NCI-H187 (cell line): ENCODE measurements at places on chromosomes 6 and 20.

DNA sequence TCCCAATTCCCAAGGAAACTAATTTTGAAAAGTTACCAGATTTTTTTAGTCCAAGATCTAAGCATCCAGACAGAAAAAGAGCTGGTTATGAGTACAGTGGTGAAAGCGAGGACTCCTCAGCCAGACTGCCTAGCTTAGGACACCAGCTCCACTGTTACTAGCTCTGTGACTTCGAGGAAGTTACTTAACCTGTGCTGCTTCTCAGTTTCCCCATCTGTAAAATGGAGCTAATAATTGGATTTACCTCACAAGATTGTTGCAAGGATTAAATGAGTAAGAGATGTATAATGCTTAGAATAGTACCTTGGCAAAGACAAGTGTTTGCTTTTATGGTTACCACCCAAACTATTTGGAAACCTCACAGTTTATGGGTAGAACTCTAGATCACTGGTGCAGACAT, 1.1 kb downstream of the NT5DC1 start:
- no peak for DNase-seq

DNA sequence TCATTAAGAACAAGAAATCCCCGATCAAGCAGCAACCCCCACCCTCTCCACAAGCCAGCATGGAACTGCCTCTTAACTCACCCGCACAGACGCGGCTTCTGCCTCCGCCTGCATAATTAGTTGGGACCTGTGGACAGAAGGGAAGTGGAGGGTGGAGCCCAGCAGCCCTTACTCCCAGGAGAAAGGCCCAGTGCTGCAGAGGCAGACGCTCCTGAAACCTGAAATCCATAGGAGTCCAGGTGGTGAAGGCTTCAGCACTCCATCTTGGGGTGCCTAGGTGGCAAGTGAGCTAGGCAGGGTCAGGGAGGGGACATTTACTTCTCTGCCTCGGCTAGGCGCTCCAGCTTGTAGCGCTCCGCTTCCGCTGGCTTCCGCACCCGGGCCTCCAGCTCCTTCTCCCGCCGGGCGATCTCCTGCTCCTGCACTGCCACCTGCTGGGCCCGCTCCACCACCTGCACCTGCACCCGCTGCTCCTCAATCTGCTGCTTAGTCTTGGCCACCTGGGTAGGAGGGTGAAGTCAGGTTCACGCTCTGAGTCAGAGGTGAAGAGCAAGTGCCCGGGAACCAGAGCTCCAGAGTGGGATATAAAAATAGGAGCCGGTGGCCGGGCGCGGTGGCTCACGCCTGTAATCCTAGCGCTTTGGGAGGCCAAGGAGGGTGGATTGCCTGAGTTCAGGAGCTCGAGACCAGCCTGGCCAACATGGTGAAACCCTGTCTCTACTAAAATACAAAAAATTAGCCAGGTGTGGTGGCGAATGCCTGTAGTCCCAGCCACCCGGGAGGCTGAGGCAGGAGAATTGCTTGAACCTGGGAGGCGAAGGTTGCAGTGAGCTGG, 10.7 kb downstream of the TUBB start:
- DNase-seq = peak; percentile 72

DNA sequence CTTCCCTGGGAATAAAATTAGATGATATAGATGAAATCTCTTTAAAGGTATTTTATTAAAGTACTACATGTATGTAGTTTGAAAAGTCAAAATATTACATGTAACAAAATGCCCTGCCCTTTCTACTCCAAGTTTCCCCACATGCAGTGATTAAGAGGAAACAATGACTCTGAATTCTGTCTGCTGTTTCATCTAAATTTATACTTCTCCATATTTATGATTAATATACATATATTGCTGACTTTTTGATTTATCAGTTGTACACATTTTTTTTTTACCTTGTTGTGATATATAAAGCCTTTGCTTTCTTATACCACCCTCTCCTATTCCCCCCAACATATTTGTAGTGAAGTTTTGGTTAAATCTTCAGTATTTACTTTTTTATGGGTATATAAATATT, 127.9 kb downstream of the ZFAND3 start:
- DNase-seq = no peak

GRCh38 chr6:155033021-155033791, 38.1 kb downstream of the TIAM2 start:
- no peak for DNase-seq

GRCh38 chr6:8619853-8620252, 184.5 kb upstream of the SLC35B3 start:
- no peak for DNase-seq

- no peak for DNase-seq
Observed at GRCh38 chr6:22884456-22884855, 315.1 kb downstream of the HDGFL1 start.

GRCh38 chr6:84657486-84657885, 106.9 kb downstream of the TBX18 start:
- DNase-seq = no peak

DNA sequence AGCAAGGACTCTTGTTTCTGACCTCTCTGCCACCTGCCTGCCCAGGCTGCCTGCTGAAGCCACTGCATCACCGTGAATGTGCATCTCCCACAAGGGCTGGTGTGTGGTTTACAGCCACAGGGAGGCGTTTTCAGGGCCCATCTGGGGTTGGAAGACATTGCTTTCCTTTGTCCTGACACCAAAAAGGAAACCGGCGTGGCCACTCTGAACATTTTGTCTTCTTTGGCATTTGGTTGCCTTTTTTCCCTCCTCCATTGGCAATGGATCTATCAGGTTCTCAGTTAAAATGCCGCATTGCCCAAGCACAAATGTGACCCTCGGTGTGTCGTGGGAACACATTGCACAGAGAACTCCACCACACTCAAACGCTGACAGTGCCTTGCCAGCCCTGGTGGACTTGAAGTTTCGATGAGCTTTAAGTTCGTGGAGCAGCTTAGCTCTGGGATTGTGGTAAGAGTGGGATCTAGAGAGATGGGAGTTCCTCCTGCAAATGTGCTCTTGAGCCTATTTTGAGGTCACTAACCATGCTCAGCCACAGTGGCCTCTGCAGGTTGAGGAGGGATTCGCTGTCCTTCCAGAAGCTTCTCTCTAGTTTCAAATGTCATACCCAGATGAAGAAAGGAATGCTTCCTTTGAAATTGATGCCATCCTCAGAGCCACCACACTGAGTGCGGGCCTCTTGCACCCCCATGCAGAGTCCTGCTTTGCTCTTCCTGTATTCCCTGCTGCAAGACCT, 14.8 kb upstream of the PCK1 start:
- no peak for DNase-seq

DNA sequence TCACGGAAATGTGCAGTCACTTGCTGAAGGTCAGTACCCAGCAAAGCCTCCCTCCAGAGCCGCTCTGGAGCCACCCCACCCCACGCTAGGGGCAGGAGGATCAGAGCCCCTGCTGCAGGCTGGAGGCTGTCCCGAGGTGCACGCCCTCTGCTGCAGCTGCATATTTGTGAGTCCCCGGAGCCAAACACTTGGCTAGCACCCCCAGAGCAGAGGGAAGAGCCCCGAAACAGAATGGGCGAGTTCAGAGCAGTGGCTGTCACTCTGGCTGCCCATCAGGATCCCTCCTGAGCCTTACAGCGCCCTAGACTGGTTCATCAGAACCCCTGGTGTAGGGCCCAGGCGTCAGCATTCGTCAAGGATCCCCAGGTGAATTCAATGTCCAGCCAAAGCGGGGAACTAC, 9.5 kb upstream of the TULP1 start:
- no peak for DNase-seq

DNA sequence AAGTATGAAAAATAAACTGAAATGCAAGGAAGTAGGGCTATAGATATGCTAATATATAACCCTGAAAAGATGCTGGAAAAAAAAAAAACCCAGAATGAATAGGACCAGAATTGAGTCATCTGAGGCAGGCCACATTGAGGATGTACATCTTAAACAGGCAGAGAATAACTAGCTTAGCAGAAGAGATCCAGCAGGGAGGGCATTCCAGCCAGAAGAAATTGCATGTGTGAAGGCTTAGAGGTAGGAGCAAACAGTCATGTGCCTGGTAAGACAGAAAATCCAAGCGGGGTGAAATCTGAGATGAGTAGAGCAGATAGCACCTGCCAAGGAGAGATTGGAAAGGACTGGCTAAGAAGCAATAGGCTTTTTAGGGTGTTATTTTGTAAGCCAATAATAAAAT, 2.6 kb downstream of the COL19A1 start:
- no peak for DNase-seq

DNA sequence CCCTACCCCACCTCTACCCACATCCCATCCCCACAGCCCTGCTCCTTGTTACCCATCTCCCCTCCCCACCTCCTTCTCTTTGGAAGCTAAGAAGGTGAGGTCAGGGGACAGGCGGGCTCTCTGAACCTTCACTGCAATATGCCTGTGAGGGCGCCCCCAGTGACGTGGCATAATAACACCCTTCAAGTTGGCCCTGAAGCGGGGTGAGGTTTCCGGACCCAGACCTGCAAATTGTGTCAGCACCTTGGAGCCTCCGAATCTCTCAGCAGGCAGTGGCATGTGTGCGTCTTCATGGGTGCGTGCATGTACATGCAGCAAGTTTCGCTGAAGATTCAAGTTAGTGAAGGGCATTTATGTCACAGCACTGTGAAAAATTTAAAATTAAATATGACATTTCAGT, 114.6 kb downstream of the SOBP start:
- DNase-seq = no peak

DNA sequence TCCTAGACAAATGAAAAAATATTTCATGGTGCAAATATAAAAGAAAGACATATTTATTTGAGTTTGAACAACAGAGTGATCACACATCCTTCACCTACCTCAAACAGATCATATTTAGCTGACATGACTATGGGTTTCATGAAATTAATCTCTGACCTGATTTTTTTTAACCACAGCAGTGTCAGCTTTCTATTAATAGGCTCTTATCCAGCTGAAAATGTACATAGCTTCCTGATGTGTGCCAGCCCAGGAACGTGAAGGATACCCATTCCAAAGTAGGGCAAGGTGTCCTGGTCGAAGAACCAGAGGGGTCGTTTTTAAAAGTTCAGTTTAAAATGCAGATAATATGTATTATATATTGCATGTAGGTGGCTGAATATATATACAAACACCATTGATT, 19.8 kb downstream of the TRDN start:
- DNase-seq = no peak

GRCh38 chr20:44796758-44797457, 13.4 kb downstream of the RIMS4 start:
- DNase-seq = no peak
